ENCODE measurements at places on chromosomes 4 and X. TPM values are rescaled to one million over a fixed set of nuclear protein-coding genes. Genes with fewer than 3 reads are reported as not detected.

The DDX3X gene
- 191 TPM for polyA plus RNA-seq

The CXXC4 gene
- 9.4 TPM for polyA plus RNA-seq

The EMD gene
- 87.4 TPM for polyA plus RNA-seq

The TMEM255A gene
- polyA plus RNA-seq: 0.30 TPM

The CPLX1 gene
- polyA plus RNA-seq: 3.1 TPM

The GYPE gene
- polyA plus RNA-seq: 4.2 TPM

The EPGN gene
- polyA plus RNA-seq: 0.95 TPM

The IL3RA gene
- polyA plus RNA-seq: 14.8 TPM

The HELT gene
- polyA plus RNA-seq: not detected

The ARX gene
- not detected for polyA plus RNA-seq

The CSAG3 gene
- not detected for polyA plus RNA-seq

The ELMOD2 gene
- polyA plus RNA-seq: 39.1 TPM

- DNase-seq: no peak
Measured at GRCh38 chrX:65781845-65782244, 114.4 kb downstream of the MSN start.

- DNase-seq: no peak
Measured at GRCh38 chr4:20256381-20256881, 4.7 kb downstream of the SLIT2 start.

- no peak for DNase-seq
Measured at GRCh38 chrX:29468911-29469494, 746.4 kb upstream of the MAGEB2 start.

DNA sequence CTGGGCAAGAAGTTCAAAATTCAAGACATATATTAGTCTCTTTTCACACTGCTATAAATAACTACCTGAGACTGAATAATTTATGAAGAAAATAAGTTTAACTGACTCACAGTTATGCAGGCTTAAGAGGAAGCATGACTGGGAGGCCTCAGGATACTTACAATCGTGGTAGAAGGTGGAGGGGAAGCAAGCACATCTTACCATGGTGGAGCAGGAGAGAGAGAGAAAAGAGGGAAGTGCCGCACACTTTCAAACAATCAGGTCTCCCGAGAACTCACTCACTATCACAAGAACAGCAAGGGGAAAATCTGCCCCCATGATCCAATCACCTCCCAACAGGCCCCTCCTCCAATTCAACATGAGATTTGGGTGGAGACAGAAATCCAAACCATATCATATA is 273.3 kb upstream of the RASGEF1B start:
- no peak for DNase-seq

GRCh38 chr4:157165935-157166610 is 54.5 kb upstream of the GRIA2 start:
- DNase-seq: no peak

GRCh38 chr4:25090516-25090915 is 59.8 kb upstream of the LGI2 start:
- no peak for DNase-seq

DNA sequence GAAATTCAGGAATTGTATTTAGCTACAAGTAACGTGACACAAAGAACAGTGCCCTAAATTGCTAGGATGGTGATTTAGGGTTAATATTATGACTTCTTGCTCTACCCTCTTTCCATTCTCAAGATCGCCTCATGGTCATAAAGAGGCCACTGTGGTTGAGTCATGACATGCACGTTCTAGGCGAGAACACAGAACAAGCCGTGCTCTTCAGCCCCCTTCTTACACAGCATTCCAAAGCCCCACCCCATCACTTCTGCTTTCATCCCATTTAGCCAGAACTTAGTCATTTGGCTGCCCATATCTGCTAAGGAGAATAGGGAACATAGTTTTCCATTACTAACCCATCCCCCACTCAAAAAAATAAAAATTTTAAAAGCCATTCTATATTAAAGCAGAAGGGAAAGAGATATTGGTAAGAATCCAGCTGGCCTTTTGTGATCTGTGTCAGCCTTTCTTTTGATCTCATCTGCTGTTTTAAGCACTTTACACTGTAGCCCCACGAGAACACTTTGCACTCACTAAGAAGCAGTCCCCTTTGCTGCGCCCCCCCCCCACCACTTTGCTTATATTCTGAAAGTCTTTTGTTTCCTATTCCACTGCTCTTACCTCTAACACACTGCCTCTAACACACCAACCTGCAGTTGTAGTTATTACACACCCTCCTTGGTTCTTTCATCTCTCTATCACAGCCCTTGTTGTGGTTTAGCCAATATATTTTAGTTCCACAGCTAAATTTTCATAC is 28.4 kb downstream of the NPNT start:
- no peak for DNase-seq

DNA sequence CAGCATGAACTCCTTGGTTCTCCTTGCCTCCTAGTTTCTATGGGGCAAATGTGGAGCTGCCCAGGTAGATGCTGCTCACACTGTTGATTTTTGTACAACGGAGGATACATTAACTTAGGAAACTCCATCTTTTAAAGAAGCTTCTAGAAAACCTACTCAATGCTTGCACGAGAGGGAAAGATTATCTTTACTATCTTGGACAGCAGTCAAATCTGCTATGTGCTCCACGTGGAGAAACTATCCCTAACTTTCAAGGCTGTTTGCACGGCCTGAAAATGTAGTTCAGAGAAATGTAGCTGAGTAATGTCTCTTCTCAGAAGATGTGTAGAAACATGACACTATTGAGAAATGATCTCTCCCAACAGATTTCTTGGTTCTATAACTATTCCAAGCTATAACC is 1530.9 kb upstream of the PABPC4L start:
- DNase-seq: no peak

- DNase-seq: no peak
Measured at GRCh38 chrX:2740672-2741071, 11.2 kb upstream of the XG start.

GRCh38 chr4:113708250-113708649 is 53.3 kb downstream of the CAMK2D start:
- DNase-seq: no peak

DNA sequence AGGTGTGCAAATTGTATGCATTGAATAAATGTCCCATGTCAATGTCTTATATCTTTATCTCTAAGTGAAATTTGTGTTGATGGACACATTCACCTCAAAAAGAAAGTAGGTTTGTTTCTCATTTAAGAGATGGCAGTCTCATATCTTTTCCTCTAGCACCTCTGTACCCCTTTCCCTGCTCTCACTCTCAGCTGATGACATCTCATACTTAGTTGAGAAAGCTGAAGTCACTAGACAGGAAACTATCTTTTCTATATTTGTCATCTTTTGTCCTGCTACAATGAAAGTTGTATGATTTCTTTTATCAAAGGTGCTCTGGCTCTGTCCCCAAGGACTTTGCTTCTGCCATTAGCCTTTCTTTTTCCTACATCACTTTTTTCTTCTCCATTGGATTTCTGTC is 84.0 kb upstream of the GRPR start:
- DNase-seq: no peak

GRCh38 chr4:92234393-92235176 is 69.2 kb upstream of the GRID2 start:
- DNase-seq: no peak

DNA sequence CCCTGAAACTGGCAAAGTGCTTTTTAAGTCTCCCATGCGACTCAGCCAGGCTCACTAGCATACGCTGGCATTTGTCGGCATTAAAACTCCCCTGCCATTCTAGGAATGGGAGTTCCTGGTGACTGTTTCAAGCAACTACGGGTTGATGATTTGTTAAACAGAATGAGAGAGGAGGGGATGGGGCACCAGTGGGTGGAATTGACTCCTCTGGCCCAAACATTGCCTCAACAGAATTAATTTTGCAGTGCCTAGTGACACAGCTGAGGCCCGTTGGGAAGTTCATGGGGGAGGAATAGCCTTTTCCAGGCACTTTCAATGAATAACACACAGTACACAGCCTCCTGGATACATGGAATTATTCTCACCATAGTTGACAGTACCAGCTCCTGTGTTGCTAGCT is 30.1 kb downstream of the NEUROG2 start:
- DNase-seq: no peak

GRCh38 chr4:1644891-1645657 is 39.0 kb downstream of the FAM53A start:
- DNase-seq: peak; percentile 41

- no peak for DNase-seq
Measured at GRCh38 chr4:4461850-4462249, 74.9 kb downstream of the NSG1 start.

GRCh38 chr4:159267869-159268285 is 165.0 kb downstream of the RAPGEF2 start:
- no peak for DNase-seq

GRCh38 chr4:145881989-145882388 is 56.6 kb downstream of the ZNF827 start:
- peak; percentile 66 for DNase-seq

DNA sequence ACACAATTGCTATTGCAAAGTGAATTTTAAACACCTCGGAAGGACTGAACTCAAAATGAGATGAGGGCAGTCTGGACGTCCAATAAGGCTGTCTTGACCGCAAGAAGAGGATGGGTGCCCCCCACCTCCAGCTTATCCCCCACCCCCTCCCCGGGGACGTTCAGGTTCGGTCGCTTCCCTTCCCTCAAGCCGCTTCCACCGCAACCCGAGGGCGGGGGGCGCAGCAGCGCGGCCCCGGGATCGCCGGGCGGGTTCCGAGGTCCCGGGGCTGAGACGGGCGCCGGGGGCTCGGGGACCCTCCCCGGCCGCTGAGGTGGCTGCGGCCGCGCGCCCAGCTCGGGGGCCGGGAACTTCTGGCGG is 480 bp downstream of the USP46 start:
- peak; percentile 14 for DNase-seq

GRCh38 chr4:175253184-175253902 is 335.2 kb downstream of the ADAM29 start:
- no peak for DNase-seq

GRCh38 chrX:127011629-127012028 is 192.1 kb downstream of the PRR32 start:
- DNase-seq: no peak

GRCh38 chr4:119623025-119623424 is 5.6 kb downstream of the PDE5A start:
- no peak for DNase-seq

GRCh38 chrX:131910586-131910985 is 112.5 kb upstream of the STK26 start:
- no peak for DNase-seq

GRCh38 chr4:577499-578450 is 1.7 kb upstream of the TMEM271 start:
- DNase-seq: peak; percentile 22

DNA sequence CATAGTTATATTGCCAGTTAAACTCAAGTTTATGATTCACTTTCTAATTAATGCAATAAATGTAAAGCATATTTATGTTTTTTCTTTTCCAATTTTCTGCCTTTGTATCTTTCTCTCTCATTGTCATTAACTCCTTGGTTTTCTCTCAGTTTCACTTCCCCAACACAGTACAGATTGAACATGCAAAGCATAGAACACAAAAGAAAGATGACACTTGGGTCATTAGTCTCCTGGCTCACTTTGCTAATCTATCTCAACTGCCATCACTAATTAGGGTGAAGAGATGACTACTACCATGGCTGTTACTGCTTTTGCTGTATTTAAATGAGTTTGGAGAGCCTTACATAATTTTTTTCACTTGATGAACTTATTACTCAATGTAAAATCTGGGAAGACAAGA is 12.3 kb upstream of the NAA11 start:
- DNase-seq: no peak

GRCh38 chrX:150352114-150352513 is 11.0 kb upstream of the MAMLD1 start:
- no peak for DNase-seq

DNA sequence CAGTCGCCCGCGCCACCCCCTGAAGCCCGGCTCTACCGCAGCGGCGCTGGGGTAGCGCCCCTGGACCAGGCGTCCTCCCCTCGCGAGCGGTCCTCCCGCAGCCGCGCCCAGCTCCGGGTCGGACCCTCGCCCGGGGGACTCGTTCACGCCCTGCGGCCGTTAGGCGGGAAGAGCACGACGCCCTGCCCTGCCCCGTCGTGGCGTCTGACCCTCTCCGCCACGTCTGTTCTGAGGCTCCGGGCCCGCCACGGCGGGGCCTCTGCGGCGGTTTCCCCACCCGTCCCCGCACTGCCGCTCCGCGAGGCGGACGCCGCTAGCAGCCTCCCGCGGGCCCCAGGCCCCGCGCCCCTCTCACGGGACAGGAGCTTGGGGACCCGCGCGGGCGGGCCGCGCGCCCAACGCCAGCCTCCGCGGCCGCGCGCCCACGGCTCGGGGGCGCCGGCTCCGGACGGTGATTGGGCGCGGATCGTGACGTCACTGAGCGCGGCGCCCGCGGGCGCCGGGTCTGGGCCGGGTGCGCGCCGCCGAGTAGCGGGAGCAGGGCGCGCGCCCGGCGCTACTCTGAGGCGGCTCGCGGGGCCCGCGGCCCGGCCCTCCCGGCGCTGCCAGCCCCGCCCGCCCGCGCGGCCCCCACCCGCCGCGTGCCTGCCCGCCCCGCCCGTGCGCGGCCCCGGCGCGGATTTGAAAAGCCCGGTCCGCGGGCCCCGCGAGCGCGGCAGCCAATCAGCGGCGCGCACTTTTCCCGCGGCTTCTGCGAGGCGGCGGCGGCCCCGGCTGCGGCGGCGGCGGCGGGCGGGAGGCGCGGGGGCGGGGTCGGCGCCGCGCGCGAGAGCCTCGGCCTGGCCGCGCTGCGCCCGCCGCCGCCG is at the start of gene NSD2:
NSD2 (plus strand) TSS at position 816 of the 866 bp plus-strand sequence. CDS start 29,262 bp downstream, outside the sequence.
- DNase-seq: peak; percentile 89

- no peak for DNase-seq
Measured at GRCh38 chrX:17621566-17622270, 115.6 kb upstream of the SCML1 start.

- peak; percentile 82 for DNase-seq
Measured at GRCh38 chr4:150078041-150078578, at the start of gene DCLK2. TSS of gene DCLK2 (plus strand) at chr4:150078445. CDS start at chr4:150079028, 583 bp downstream.

DNA sequence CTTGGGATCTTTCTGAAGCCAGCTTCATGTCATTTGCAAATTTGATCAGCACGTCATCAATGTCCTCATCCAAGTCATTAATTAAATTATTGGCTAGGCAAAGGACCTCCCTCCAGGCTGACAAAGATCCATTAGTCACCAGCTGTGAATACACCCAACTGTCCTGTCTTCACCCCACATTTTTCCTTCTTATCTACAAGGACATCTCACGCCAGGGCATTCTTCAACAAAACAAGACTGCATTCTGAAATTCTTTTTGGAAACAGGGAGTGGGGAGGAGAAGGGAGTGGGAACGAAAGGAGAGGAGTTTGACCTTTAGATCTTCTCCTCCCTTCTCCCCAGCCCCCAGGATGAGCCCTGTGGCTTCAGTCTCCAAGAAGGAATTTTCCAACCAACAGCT is 32.7 kb downstream of the NLGN3 start:
- DNase-seq: no peak

DNA sequence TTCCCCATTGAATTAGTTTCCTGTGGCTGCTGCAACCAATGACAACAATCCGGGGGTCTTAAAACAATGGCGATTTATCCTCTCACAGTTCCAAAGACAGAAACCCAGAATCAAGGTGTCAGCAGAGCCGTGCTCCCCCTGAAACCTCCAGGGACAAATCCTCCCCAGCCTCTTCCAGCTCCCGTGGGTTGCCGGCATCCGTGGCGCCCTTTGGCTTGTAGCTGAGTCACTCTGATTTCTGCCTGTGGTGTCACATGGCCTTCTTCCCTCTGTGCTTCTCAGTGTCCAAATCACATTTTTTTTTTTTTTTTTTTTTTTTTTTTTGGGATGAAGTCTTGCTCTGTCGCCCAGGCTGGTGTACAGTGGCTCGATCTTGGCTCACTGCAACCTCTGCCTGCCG is 64.5 kb upstream of the STX18 start:
- DNase-seq: no peak

Data from renal pelvis (tissue), 12 donors.